ENCODE measurements at places on chromosomes 1 and 21.

- no peak for DNase-seq
These were observed 2.3 kb upstream of the KRTAP10-7 start for GRCh38 chr21:44598061-44598460.

DNA sequence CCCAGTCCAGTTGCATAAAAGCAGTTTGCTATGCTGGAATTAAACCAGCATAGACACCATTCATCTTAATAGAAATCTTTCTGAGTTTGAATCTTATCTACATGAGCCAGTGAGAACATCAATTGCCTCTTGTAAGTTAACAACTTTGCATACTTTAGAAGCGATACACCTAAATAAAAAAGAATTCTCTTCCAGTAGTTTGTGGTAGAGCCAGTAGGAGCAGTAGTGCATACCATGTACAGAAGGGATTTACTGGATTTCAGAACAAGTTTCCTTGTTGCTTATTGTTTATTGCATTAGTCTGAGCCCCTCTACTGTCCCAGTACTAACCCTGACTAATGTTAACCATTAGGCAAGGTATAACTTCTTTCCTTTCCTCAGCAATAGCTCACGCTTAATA lies 313.1 kb downstream of the TGFB2 start:
- no peak for DNase-seq

DNA sequence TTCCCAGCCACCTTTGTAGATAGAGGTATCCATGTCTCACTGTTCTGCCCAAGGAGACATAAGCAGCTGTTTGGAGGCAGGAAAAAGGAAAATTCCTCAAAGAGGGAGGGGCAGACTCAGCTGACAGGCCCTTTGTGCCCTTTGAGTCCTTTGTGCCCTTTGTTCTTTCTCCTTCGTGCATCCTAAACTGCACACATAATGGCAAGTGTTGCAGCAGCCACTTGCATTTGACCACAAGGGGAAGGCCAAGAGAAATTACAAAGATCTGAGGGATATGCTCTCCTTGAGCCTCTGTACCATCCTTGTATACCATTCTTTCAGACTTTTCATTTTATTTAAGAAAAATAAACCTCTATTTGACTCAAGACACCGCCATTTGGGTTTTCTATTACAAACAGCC lies 71.8 kb upstream of the PKN2 start:
- DNase-seq, result no peak

- no peak for DNase-seq
These were observed 54.1 kb downstream of the C8A start for GRCh38 chr1:56908619-56909221.

DNA sequence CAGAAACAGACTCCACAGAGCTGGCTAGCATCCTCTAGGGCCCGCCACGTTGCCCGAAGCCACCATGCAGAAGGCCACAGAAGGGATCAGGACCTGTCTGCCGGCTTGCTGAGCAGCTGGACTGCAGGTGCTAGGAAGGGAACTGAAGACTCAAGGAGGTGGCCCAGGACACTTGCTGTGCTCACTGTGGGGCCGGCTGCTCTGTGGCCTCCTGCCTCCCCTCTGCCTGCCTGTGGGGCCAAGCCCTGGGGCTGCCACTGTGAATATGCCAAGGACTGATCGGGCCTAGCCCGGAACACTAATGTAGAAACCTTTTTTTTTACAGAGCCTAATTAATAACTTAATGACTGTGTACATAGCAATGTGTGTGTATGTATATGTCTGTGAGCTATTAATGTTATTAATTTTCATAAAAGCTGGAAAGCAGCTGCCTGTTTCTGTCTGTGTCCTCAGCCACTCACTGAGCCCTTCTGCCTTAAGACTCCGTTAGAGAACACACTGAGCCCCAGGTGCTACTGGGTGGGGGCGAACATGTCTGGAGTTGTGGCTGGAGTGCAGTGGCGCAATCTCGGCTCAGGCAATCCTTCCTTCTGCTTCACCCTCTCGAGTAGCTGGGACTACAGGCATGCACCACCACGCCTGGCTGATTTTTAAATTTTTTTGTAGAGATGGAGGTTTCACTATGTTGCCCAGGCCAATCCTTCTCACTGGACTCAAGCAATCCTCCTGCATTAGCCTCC lies 14.8 kb downstream of the MFSD2A start:
- no peak for DNase-seq

GRCh38 chr1:197314682-197315081 lies 46.6 kb downstream of the CRB1 start:
- no peak for DNase-seq

GRCh38 chr1:116706841-116707240 lies 39.3 kb upstream of the IGSF3 start:
- no peak for DNase-seq

DNA sequence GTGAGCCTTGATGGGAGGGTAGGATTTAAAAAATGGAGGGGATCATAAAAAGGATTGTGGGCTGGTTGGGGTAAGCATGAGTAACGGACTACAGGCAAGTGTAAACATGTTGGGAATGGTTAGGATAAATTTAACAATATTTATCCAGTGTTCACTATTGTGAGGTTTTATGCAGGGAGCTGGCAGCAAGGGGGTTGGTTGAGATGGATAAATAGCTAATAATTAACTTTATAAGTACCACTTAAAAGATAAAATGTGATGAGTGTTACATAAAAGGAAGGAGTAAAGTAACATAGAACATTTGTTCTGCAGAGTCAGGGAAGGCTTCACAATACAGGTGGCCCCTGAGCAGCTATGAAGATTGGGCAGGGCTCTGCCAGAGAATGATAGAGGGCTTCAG lies 109.0 kb downstream of the NGF start:
- no peak for DNase-seq

DNA sequence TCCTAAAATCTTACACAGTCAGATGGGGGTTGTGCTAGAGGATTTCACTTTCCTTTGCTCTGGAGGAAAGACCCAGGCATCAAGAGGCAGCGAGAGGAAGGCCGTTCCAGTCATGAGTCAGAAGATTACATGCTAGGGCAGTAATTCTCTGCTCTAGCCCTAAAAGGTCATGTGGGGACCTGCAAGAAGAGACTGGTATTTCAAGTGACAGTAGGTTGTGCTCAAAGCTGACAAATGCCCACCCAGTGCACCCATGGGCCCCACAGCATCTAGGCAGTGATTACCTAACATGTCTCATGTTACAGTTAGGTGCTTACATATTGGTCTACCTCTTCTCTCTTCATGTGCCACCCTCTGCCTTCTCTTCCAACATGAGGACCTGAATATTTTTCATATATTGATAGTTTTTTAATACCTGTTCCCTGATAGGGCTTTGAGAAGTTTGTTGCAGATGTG lies 99.7 kb upstream of the BEND5 start:
- no peak for DNase-seq

DNA sequence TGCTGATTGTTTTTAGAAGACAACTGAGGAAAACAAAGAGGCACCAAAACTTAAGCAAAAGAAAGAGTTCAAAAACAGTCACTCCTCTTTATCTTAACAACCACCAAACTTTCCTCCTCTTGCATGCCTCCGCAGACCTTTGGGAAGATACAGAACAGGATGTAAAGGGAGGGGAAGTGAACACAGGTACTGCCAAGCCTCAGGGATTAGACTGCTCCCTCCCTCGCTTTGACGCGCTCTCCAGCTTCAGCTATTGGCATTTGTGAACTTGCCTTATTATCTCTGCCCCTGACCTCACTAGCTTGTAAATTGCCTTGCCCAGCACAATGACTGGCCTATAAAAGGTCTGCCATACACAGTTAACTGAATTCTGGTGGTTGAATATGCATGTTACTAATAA lies 4.8 kb upstream of the SRP9 start:
- DNase-seq, result no peak

DNA sequence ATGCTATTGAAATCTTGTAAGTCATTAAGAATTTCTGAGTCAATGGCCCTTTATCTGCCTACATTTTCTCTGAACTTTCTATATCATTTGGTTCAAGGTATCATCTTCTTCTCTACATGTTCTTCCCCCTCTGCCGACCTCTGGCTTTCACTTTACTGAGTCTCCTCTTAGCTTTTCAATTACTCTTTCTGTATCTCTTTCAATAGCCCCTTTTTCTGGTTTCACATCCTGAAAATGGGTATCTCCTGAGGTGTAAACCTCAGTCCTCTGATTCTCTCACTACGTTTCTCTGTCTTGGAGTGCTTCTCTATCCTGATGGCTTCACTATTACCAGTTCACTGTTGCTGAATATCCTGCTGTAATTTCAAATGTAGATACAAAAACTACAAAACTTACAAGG lies 98.9 kb downstream of the LYST start:
- DNase-seq, result no peak

DNA sequence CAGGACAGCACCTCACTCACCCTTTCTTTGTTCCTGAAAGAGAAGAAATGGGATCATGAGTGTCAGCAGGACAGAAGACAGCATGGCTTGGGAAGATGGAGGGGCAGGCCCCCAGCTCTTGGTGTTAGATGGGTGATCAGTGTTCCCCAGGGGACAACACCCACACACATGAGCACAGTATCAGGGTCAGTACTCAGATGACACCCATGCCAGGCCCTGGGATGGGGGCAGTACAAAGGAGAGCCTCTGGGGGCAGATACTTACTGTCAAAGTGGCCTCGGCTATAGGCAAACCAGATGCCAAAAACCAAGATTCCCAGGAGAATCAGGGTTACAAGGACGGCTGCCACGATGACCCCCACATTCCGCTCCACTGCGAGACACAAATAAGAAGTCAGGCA lies 21.6 kb downstream of the F11R start:
- DNase-seq, result no peak

DNA sequence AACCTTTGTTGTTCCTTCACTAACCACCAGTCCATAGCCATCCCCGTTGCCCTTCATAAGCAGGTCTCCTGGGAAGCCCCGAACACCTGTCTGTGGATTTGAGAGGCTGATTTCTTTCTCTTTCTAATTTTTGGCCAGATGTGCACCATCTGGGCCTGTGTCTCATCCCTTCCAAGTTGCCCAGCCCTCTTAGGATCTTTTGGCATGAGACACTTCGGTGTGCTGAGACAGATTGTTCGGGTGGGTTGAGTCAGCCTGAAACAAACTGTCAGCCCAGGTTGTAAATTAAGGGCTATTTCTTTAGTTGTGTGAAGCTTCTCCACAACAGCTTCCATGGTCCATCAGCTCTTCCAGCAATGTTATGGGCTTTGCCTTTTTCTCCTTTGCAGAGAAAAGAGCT lies 1.4 kb upstream of the DNAJC11 start:
- DNase-seq, result no peak

- DNase-seq, result no peak
These were observed 9.6 kb downstream of the TMEM9 start for GRCh38 chr1:201144701-201145100.

DNA sequence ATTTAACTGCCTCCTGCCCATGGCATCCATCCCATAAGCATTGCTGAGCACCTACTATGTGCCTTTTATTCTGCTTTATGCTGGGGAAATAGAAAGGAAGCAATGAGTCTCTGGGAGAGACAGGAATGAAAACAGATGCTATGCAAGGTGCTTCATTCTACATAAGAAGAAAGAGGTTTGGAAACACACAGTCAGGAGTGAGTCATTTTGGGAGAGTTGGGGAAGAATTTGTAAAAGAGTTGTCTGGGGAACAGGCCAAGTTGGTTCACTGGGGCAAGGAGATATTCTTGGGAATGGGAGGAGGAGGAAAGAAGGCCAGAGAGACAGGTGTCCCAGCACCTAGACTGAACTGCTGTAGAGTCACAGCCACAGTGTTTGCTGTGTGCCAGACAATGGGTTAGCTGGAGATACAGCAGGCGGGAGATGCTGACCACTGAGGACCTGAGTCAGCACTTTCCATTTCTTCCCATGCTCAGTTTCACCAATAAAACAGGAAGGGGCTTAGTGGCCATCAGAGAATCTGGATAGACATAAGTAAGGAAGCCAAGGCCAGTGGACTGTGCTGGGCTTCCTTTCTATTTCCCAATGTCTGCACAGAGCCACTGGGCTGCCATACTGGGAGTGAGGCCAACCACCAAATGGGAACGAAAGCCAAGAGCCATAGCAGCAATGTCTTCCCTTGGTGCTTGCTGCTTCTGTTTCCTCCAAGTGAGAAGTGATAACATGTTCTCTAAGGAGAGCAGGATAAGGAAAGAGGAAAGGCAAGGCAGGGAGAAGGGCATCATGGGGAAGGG lies 187.7 kb upstream of the USP24 start:
- no peak for DNase-seq

DNA sequence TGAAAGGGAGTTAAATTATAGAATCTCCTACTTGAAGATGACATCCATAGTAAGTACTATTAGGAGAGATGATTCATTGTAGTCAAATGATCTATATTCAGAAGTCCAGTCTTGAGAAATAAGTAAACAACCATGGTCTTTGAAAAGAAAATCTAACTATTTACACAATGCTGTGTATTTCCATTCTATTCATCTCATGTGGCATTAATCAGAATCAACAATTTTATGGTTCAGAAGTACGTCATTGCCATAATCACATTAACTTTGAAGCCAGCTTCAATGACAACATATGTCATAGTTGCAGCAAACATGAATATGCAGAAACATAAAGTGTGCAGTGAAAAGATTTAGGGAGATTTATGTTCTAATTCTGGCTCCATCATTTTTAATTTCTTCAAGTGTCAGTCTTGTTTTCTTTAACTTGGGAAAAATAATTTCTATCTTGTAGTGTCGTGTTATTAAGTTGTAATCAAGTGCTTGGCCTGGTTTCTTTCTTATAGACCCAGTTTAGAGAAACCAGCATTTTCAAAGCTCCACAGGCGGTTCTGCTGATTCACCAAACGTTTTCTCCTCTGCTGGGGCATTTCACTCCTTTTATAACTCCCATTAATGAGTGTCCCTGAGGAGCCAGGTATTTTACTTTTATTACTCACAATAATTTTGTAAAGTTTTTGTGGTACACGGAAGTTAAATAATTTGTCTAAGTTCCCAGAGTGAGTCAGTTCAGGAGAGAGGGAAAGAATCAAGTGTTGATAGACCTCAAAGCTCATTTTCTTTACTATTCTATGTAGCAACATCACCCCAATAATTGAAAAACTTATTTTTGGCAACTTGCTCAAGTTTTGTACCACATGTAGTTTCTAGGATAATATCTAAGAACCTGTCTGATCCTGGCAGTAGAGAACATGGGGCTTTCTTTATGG lies 35.9 kb upstream of the PTGS2 start:
- DNase-seq, result no peak

GRCh38 chr1:163544441-163544840 lies 222.7 kb downstream of the NUF2 start:
- no peak for DNase-seq

DNA sequence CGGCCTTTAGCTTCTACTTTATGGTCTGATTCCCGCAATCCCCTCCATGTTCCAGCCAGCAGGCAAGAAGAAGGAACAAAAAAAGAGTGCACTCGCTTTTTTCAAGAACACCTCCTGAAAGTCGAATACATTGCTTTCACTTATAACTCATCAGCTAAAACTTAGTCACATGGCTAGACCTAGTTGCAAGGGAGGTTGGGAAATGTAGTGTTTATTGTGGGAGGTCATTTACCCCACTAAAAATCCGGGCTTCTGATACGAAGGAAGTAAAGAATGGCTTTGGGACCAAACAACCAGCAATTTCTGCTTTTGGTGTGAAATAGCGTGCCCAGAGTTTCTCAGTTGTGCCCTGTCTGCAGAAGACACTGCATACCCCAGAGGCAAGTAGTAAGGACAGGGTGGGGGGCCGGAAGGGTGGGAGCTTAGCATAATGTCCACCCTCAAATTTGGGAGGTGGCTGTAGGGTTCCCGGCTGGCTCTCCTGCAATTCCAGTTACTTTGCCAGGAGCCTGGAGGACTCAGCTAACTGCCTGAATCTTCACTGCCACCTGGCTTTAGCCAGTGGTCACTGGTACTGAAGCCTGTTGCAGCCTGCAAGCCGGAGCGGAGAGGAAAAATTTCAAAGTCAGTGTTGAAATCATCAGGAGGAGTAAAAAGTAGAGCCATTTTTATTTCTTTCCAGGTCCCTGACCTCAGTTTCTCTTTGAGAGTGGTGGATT lies 57.7 kb upstream of the F3 start:
- no peak for DNase-seq

- no peak for DNase-seq
These were observed 28.5 kb downstream of the HUNK start for GRCh38 chr21:31901315-31901714.

Measured in Kasumi-1 (cell line).